ENCODE measurements at places on chromosomes 13 and 19.
A peak's percentile ranks its signal among the peaks of the same experiment; 100 is the strongest.

DNA sequence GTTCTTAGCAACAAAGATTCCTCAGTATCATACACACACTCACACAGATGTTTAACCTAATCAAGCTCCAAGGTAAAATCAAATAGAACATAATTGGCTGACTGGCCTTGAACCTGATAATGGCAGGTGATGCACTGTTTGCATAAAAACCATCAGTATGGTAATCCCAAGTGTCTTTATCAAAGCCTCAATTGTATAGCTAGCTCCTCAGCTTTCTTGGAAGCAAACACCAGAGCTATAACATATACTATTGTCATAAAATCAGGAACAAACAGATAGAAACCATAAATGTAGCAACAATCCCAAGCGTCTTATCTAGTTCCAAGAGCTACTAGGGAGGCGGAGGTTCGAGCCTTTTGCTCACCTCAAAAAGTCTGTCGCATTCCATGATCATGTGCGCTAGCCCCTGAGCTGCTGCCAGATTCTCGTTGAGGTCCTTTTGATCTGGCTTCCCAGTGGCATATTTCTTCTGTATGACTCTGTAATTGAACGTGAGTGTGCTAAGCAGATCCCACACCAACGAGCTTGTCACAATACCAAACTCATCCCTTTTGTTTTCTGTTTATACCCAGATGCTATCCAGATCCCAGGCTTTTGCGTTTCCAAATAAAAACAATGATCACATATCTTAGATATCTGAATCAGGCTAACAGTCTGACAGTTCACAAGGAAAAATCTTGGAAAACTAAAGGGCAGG, 95.3 kb downstream of the KL start:
- peak; percentile 42 for DNase-seq

DNA sequence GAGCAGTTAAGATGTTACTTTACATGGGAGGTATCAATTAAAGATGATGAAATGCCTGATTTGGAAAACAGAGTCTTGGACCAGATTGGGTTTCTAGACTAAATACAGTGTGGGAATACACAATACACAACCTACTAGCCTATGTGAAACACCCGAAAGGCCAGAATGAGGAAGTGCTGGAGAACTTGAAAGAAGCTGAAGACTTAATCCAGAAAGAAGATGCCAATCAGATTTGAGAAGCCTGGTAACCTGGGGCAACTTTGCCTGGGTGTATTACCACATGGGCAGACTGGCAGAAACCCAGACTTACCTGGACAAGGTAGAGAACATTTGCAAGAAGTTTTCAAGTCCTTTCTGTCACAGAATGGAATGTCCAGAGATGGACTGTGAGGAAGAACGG, 43.2 kb downstream of the N4BP2L1 start:
- DNase-seq = no peak

- DNase-seq = no peak
Observed at GRCh38 chr19:42272535-42272897, 3.5 kb downstream of the CIC start.

GRCh38 chr19:47110521-47111005, 3.0 kb downstream of the ZC3H4 start:
- DNase-seq = peak; percentile 28

DNA sequence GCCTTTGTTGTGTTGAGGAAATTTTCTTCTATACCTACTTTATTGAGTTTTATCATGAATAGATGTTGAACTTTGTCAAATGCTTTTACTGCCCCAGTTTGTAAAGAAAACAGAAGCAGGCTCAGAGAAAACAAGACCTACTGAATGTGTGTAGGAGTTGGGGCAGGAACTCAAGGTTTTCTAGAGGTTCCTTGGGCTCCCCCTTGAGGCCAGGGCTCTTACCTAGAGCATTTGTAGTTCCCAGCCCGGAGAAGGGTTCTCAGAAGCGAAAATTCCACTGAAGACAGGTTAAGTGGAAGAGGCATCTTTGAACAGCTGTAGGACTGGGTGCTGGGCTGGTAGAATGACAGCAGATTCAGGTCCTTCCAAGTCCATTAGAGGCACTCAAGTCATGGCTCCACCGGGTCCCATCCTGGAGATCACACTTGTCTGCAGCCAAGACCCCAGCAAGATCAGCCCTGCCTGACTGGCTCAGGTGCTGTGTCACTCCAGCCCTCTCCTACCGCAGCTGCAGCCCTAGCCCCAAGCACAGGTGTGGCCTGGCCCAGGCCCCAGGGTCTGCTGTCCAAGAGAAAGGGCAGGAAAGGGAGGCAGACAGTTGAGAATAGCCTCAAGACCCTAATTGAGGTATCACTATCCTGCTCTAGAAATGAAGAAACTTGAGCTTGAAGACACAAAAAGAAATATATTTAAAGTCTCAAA, 425.5 kb downstream of the PCDH20 start:
- DNase-seq = no peak

GRCh38 chr19:46840498-46840942, 10.1 kb downstream of the AP2S1 start:
- DNase-seq = peak; percentile 68

DNA sequence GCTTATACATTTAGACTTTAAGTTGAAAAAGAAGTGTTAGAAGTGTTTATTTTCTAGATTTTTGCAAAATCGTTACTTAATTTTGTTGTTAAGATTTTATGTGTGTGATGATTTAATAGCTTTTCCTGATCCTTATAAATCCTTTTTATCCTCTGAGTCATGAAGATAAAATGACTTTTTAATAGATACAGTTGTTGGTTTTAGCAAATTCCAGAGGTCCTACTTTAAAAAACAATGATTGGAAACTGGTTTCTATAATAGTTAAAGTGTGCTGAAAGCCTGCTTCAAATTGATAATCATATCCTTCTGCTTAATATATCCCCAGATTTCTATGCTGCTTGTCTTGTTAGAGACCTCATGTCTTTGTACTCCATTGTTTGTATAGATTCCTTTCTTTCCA, 39.0 kb downstream of the RNASEH2B start:
- no peak for DNase-seq

- no peak for DNase-seq
Observed at GRCh38 chr13:60135344-60135743, 28.4 kb downstream of the DIAPH3 start.

GRCh38 chr19:31282346-31282745, 66.9 kb downstream of the TSHZ3 start:
- no peak for DNase-seq

DNA sequence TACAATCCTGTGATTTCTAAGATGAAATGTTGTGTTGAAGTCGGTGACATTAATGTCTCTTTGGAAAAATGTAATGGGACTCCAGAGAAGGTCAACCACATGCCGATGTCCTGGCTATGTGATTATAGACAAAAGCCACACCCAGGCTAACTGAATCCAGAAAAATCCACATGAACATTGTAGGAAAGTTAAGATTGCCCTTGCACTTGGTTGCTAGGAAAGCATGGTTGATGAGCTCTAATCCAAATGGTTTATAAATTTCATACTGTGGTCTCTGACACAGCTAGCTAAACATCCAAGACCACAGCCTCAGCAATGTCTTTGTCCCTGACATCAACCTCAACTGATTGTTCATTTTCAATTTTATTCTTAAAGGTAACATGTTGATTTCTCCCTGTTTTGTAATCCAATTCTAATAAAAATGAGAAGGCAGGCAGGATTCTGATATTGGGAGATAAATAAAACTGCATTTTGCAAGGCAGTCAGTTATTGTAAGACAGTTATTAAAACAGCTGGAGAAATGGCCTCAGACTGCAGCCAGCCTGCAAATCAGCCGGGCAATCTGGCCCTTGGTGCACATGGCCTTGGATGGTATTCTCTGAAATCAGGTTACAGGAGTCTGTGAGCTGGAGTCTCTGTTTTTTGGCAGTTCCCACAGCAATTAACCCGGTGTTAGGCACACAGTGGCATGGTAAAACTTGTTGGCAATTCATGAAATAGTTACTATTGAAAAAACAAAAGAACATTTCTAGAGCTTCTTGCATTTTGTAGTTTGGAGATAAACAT, 93.9 kb downstream of the STARD13 start:
- DNase-seq = no peak

- DNase-seq = no peak
Observed at GRCh38 chr13:63541336-63541735, 2125.7 kb upstream of the PCDH20 start.

- DNase-seq = no peak
Observed at GRCh38 chr13:101219609-101220265, 196.6 kb downstream of the NALCN start.

DNA sequence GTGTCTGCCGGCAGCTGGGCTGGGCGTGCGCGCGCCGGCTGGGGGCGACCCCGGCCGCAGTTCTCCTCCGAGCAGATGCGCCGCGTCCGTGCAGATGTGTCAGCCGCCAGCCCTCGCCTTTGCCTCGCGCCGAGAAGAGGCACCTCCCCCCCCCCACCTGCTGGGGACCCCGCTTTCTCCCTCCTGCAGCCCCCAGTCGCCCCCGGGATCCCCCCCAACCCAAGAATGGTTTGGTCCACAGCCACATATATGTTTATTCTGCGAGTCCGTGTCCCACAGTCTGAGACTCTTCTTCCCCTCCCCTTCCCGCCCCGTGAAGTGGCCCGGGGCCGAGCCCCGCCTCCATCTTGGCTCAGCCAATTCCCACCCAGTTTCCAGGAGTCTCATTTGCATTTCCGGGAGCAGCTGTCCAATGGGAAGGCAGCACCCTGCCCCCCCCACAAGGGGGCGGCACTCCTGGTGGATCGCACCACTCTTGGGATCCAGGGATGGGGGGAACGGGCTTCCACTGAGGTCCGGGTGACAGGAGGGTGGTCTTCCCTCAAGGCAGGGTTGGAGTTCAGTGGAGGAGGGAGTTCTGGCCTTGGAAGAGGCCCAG, 8.6 kb downstream of the ISOC2 start:
- DNase-seq = peak; percentile 76

DNA sequence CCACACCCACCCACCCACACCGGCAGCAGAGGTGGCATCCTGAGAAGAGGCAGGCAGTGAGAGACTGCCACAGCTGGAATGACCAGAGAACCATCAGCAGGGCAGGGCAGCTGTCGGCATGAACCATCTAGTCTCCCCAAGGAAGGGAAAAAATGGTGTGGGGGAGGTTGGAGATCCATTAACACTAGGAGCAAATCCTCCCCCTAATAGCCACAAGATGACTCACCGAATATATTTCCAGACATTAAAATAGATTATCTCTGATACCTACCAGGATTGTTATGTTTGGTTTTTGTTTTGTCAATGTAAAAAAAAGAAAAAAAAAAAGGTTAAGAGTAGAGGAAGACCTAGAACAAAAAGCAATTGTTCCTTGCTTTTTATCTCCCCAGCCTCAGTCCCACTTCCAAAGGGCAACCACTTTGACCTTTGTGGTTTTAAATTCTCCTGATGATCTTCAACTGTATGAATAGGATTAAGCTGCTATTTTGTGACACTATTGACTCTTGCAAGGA, 34.2 kb downstream of the THSD1 start:
- no peak for DNase-seq

GRCh38 chr19:11382898-11383705, 1.0 kb downstream of the EPOR start:
- DNase-seq = peak; percentile 76

DNA sequence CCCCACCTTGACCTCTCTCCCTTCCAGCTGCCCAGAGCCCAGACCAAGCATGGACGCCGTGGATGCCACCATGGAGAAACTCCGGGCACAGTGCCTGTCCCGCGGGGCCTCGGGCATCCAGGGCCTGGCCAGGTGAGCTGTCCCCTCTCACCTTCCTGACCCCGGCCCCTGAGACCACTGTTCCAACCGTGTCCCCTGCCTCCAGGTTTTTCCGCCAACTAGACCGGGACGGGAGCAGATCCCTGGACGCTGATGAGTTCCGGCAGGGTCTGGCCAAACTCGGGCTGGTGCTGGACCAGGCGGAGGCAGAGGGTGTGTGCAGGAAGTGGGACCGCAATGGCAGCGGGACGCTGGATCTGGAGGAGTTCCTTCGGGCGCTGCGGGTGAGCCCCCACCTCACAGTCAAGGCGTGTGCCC, 312 bp downstream of the CAPS start:
- no peak for DNase-seq

DNA sequence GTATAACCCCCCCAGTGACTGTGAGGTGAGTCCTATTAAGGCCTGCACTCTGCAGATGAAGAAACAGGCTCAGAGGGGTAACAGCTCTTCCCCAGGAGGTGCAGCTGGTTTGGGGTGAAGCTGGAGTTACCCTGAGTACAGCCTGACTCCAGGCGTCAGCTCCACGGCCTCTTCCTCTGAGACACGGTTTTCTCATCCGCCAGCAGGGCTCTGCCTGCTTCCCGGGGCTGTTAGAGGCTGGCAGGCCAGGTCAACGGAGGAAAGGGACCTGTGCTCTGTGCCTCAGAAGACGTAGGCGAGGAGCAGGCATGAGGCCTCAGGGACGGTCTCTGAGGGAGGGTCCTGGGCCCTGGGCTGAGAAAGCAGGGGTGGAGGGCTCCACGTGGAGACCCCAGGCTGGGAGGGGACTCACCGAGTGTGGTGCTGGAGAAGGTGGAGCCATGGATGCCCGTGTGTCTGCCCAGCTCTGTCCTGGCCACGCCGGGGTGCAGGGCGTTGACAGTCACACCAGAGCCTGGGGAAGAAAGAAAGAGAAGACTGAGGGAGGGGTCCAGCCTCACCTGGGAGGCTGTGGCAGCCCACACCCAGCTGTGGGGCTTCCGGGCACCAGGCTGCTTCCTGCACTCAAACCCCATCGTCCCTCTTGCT, 9.0 kb upstream of the GP6 start:
- DNase-seq = no peak

GRCh38 chr19:343941-344624, 513 bp downstream of the MIER2 start:
- peak; percentile 36 for DNase-seq

DNA sequence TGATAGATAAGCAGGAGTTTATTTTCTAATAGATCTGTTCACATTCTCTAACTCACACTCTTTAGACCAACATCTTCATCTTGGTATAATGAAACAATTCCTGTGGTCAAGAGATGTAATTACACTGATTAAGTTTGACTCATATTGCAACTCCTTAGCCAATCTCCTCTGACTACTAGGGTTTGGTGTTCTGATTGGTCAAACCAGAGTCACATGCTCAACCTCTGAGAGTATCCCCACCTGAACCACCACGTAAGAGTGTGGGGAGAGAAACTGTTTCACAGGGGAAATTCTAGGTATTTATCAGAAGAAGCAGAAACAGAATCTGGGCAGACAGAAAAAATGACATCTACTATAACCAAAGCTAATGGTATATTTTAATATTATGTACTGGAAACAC, 42.4 kb downstream of the UQCRFS1 start:
- DNase-seq = no peak

- no peak for DNase-seq
Observed at GRCh38 chr13:90305796-90306195, 1041.7 kb upstream of the MIR17HG start.

- DNase-seq = no peak
Observed at GRCh38 chr19:34493038-34493648, 11.6 kb downstream of the WTIP start.

DNA sequence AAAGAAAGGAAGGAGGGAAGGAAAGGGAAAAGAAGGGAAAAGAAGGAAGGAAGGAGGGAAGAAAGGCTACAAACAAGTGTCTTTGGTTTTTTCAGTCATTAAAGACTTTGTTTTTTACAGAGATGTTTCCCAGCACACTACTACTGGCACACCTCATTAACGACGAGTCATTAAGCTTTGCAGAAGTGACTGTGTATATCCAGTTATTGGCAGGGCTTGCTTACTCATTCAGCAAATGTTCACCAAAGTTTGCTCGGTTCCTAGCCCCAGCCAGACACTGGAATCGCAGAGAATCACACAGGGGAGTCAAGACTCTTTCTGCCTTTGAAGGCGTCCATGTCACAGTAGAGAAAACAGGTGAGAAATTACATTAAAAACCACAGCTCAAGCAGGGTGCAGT, 4.3 kb downstream of the NLRP12 start:
- DNase-seq = no peak

GRCh38 chr19:2561895-2562294, 86.0 kb downstream of the GADD45B start:
- DNase-seq = peak; percentile 23

GRCh38 chr19:36773223-36773579, 594 bp upstream of the ZNF850 start:
- no peak for DNase-seq

Measured in left ventricle myocardium superior (tissue), 1 donor.